Activated CD4-positive, alpha-beta T cell treated with anti-CD3 and anti-CD28 coated beads, Interleukin-2, amount 50 U/mL, for 48 hours (primary cell): ENCODE measurements at places on chromosomes 13 and 19.

DNA sequence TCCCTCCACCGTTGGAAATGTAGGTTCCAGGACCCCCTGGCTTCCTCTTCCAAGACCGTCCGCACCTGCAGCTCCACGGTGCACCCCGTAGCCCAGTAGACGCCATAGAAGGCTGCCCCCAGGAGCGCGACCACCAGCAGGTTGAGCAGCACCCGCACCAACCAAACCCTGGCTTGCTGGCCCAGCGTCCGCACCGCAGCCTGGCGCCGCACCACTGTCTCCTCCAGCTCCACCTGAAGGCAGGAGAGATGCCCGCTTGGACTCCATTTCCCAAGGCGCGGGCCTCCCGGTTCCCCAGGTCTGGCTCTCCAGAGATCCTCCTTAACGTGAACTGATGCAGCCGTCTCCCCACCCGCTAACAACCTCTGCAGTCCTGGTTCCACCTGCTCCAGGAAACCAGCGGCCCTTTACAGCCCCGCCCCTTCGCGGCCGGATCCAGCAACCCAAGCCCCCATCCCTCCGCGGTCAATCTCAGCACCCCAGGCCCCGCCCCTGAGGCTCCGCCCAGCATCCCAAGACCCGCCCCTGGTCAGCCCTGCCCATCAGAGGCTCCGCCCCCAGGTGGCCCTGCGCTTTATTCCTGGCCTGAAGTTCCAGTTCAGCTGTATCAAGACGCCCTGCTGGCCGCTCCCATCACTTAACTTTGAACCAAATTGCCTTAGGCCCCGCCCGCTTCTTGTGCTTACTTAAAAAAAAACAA, 5.0 kb upstream of the LENG1 start:
- peak; percentile 81 for DNase-seq

- DNase-seq = no peak
These were observed 253.7 kb downstream of the KCTD12 start for GRCh38 chr13:76632401-76633044.

DNA sequence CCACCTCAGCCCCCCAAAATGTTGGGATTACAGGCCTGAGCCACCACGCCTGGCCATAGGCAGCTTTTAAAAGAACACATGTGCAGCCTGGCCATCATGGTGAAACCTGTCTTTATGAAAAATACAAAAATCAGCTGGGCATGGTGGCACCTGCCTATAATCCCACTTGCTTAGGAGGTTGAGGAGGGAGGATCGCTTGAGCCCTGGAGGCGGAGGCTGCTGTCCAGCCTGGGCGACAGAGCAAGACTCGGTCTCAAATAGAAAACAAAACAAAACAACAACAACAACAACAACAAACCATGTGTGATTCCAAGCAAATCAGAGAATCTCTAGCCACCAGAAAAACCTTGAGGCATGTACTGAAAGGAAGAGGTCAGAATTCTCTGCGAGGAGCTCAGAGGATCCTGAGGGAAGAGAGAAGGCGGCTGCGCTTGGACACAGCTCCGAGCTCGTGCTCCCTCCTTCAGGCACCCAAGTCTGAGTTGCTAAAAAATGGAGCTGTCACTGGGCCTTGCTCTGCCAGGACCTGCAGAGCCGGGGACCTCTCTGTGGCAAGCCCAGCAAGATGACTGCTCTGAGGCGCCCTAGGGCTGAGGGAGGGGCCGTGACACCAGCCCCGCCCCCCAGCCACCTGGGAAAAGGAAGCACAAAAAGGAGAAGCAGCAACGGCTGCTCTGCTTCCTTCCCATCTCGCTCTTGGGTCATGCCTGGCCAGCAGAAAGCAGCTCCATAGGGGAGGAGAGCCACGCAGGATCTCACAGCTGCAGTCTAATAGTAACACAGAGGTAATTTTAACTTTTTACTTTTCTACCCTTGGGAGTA, at the start of gene ARL11:
Gene ARL11, plus strand, starts transcription at position 677 of the 822 bp plus-strand sequence. CDS start 1,941 bp downstream, outside the sequence.
- peak; percentile 70 for DNase-seq

DNA sequence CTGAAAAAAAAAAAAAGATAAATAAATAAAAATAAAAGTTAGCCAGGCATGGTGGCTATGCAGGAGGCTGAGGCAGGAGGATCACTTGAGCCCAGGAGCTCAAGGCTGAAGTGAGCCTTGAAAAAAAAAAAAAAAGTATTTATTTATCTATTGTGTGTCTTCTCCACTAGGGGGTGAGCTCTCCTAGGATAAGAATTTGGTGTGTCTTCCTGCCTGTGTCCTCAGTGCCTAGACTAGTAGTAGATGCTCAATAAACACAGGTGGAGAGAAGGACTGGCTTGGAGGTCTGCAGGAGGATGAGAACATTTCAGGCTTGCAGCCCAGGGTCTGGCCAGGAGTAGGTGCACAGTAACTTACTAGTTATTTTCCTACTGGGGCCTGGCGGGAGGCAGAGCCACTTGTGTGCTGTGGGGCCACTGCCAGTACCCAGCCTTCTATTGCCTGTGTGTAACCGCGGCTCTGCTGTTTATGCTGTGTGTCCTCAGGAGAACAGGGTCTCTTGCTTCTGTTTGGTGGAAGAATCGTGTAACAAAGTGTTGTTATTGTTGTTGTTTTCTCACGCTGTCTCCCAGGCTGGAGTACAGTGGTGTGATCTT, 5.4 kb downstream of the LMTK3 start:
- no peak for DNase-seq

- DNase-seq = peak; percentile 37
These were observed 6.5 kb downstream of the NKPD1 start for GRCh38 chr19:45154064-45154827.

DNA sequence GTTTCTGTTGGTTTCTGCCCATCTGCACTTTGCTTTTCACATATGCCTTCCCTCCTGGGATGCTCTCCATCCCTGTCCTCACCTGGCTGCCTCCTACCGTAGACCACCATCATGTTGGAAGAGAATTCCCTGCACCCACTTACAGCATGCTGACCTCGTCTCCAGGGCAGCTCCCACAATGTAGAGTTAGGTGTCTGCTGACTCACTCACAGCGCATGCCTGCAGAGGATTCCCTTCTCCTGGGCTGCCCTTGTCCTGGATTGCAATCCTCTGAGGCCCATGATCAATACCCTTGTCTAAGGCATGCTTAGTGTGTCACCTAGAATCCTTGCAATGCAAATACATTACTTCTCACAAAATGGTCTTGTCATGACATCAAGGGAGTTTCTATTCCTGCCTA, 43.6 kb downstream of the STOML3 start:
- no peak for DNase-seq

GRCh38 chr13:105630431-105630830, 905.0 kb downstream of the EFNB2 start:
- DNase-seq = no peak

DNA sequence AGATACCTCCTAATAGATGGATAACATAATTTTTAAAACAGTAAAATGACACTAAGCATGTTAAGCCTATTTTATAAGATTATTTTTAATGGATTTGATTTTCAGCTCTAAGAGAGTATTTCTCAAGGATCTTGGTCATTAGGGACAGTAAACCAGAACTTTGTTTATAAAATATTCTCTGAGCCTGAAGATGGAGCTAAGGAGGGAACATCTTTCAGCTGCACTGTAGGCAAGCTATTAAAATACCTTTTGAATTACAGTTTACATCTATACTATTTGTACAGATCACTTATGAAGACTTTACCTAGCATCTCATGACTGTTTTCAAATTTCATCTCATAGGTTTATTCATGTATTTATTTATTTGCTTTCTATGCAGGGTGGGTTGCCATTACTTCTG, 345.3 kb downstream of the MYO16 start:
- no peak for DNase-seq

DNA sequence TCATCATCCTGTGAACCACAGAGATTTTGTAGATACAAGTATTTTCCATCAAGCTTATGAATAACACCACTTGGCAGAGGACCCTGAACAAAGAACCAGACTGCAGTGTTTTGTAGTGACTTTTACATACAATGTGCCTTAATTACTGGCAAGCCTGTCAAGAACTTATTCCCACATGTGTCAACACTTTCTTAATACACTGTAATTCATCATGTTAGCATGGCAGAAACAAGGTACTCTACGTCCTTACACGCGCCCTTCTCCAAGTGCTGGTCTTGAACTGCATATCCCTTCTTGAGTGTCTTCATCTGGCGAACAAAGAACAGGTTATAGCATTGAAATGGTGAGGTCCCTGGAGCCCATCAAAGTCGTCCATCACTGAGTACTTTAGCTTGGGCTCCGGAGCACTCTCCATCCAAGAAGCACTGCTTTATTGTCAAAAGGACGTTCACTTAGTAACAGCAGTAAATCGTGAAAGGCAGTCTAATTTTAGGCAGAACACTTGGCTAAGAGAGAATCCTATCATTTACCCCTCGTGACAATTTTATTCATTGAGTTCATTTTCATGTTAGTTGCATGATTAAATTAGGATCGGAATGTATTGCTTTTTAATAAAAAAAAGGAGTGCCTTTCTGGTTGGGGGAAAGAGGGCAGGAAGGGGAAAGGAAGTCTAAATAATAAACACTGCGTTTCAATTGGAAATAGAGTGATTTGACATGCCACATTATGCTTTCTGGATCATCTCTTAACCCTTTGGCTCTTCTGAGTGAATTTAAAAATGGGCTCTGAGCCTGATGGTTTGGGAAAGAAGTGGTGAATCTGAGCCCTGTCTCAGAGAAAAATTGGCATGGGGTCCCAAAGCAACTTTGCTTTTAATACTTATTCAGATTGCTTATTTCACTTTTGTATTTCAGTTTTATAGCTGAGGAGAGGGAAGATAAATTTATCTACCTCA, 376.1 kb downstream of the DLEU7 start:
- no peak for DNase-seq

DNA sequence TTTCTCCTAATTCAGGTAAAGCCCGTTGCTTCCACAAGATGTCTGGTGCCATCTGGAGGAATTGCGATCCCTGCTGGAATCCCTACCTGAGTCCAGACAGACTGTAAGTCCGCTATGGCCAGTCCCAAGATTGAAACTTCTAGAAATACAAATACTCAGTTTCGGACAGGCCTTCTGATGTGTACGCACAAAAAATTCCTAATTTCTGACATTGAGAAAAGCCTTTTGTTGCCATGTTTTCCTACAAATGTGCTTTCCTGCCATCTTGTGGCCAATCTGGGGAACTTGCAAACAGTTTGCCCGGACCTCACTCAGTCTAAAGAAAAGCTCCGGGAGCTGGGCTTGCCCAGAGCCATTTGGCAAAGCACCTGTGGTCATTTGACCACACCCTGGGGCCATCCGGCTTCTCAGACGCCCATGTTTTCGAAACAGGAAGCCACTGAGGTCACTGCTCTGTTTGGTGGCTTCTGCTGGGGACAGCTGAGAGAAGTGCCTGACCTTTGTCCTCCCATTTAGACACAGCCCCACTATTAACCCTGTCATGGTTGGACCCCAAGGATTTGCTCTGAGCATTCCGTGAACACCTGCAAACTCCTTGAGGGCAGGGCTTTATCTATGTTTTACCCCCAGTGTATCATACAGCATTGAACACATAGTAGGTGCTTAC, 79.4 kb downstream of the SLC15A1 start:
- DNase-seq = peak; percentile 61

DNA sequence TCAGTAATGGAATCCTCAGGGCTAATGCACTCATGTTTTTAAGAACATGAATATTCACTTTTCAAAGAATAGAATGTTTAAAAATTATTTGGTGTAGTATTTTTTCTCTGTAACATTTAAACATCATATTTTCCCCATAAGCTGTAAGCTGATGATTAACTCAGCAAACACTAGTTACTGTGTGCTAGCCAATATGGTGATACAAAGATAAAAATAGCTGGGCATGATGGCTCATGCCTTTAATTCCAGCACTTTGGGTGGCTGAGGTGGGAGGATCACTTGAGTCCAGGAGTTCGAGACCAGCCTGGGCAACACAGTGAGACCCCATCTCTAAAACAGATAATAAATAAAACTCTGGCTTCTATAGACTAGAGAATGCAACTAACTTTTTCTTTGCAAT, 13.2 kb downstream of the RNF17 start:
- no peak for DNase-seq

GRCh38 chr19:15412832-15413231, 6.0 kb downstream of the AKAP8L start:
- DNase-seq = no peak

DNA sequence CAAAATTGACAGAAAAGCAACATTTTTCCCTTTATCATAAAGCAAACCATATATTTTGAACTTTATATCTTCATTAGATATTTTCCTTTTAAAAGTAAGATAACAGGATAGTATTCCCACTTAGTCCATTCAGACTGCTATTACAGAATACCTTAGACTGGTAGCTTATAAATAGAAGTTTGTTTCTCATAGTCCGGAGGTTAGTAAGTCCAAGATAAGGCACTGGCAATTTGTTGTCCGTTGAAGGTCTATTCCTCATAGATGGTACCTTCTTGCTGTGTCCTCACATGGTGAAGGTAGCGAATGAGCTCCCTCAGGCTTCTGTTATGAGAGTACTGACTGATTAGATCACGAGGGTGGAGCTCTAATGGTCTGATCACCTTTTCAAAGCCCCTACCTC, 70.4 kb downstream of the ZMYM2 start:
- no peak for DNase-seq

DNA sequence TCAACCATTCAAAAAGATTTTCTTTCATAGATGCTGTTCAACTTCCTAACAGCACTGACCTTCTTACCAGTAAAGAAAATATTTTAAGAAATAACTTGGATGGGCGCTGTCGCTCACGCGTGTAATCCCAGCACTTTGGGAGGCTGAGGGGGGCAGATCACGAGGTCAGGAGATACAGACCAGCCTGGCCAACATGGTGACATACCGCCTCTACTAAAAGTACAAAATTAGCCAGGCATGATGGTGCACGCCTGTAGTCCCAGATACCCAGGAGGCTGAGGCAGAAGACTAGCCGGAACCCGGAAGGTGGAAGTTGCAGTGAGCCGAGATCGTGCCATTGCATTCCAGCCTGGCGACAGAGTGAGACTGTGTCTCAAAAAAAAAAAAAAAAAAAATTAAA, 865.7 kb upstream of the SLC10A2 start:
- DNase-seq = no peak

DNA sequence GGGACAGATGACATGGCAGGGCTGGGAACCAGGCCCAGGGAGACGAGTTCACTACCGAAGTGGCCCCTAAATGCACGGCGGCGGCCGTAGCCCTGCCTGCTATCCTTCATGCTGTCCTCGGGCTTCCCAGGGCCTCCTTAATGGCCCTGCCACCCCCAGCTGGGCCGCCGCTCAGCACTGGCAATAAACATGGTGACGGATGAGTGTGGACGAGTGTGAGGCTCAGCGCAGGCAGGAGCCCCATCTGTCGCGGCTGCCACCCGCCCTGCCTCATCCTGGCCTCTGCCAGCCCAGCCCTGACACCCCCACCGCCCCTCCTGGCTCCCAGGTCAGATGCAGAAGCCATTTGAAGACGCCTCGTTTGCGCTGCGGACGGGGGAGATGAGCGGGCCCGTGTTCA, 13.6 kb downstream of the PIN1 start:
- no peak for DNase-seq
